Frontal cortex (tissue), 4 donors: ENCODE measurements at places on chromosomes 5 and 9.

DNA sequence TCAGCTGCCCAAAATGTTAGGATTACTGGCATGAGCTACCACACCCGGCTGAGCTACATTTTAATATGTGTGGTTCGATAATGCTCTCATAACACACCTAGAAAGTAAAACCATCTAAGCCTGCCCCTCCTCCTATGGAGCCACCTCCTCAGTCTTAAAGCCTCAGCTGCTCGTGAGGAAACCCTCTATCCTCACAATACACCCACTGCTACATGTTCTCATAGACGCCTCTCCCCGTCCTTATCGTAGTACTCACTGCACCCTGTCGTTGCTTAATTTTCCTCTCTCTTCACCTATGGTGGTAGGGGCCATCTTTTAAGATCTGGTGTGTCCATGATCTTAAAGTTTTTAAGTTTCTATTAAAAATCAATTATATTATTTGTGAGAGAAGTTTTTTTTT, 72.9 kb downstream of the RCL1 start:
- no peak for DNase-seq

DNA sequence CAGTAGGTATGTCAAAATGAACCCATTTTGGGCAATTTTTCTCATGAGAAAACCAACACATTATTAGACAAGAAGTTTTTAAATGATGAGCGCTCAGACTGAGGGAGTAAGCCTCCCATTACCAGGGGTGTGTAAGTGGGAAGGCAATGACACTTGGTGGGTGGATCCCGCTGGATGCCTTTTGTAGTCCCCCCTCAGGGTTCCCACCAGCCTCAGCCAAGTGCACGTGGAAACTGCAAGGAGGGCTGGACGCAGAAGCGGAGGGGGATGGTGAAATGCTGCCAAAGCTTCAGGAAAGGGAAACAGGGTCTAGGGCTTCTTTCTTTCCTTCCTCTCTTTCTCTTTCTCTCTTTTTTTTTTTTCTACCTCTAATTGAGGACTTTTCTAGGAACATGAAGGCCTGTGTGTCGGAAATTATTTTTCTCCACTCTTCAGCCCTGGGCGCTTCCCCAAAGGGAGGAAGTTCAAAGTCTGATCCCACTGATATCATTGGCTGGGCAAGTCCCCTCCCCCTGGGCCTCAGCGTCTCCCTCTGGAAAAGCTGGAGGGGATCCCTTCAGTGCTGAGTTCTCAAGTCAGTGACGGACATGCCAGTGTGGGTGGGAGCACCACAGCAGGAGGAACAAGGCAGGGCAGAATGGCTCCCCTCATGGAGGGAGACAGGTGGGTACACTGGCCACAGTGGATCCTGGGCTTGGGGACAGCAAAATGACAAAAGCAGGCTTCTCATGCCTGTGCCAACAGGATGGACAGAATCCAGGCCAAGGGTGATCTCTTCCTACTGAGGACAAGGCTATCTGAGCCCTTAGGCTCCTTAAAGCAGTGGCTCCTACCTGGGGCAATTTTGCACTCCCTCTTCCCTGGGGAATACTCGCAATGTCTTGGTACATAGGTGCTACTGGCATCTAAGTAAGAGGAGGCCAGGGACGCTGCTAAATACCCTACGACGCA, 23.9 kb upstream of the SLC25A51 start:
- no peak for DNase-seq

DNA sequence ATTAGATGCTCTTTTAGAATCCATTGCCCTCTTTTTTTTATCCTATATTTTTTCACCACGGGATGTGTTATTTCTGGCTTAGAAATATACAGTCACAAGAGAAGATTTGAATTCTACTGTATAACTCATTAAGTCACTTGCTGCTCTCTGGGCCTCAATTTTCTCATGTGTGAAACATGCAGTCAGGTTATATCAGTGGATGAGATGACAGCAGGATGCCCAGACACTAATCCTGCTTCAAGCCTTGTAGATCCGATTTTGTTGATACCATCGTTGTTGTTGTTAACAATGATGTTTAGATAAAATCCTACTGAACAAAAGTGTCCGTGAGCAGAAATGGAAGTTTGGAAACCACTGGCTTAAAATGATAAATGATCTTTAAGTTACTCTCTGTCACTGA, 421.9 kb upstream of the DMAC1 start:
- no peak for DNase-seq

- no peak for DNase-seq
Observed at GRCh38 chr9:17318821-17319320, 184.0 kb downstream of the CNTLN start.

DNA sequence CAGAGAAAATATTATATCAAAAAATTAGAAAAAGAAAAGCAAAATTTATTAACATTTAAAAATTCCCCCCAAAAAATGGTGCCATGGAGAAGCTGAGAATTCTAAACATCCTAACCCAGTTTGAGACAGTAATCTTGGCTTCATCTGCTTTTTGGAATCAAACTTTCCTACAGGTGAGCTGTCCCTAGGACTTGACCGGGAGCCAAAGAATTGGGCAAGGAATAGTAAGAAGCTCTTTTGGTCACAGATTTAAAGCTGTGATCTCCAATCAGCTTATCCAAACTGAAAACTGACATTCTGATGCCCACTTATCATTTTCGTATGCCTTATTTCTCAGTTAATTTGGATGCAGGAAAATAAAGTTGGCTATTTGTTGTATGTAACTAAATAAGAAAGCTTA, 457.3 kb upstream of the DMAC1 start:
- DNase-seq: no peak

DNA sequence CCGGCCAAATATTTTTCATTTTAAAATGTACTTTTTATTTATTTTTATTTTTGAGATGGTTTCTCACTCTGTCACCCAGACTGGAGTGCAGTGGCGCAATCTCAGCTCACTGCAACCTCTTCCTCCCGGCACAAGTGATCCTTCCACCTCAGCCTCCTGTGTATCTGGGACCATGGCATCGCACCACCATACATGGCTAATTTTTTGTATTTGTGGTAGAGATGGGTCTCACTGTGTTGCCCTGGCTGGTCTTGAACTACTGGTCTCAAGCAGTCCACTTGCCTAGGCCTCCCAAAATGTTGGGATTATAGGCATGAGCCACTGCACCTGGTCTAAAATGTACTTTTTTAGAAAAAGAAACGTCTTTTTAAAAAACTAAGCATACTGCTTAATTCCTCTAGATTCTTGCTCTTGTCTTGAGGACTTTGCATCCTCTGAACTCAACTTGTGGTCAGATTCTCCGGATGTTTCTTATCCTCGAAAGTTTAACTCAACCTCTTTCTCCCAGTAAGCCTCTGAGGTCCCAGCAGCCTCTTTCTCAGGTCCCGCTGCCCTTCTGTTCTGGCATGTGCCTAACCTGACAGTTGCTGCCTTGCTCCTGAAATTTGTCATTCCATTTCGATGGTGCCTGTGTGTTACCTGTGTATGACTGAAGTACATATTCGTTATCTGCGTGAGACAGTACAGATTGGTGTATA, 63.0 kb downstream of the TRIO start:
- no peak for DNase-seq

DNA sequence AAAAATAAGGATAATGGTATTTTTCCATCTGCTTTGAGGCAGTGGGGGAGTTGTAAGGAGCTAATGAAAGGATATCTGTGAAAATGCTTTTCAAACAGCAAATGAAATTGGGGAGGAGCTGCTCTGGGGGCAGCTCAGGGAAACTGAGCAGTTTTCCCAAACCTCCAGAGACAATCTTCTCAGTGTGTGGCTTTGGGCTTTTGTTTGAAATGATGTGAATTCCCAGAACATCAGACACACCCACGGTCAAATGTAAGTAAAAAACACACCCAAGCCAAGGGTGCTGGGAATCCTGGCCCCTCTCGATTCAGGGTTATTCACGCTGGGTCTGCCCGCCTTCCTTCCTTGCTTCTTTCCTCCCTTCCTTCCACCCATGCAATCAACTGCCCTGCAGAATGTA, 512.6 kb downstream of the BNC2 start:
- DNase-seq: no peak

GRCh38 chr5:5006548-5006947, 133.6 kb upstream of the ADAMTS16 start:
- no peak for DNase-seq

DNA sequence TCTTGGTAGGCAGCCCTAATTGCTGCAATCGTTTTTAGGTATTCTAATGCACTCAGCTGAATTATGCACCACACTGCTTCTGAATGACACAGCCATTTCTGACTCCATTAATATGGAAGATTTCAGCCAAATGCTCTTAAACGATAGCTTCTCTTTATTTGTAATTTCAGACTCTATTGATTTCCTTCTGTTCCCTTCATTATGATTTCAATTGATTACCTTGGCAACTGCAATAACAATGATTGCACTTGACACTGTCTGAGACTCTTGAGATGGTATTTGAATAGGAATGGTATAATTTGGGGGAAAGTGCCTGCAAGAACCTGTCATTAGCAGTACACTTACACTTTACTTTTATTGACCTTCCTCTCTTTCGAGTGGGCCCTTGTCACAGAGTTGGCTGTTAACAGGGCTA, 296.1 kb upstream of the DMAC1 start:
- DNase-seq: no peak

DNA sequence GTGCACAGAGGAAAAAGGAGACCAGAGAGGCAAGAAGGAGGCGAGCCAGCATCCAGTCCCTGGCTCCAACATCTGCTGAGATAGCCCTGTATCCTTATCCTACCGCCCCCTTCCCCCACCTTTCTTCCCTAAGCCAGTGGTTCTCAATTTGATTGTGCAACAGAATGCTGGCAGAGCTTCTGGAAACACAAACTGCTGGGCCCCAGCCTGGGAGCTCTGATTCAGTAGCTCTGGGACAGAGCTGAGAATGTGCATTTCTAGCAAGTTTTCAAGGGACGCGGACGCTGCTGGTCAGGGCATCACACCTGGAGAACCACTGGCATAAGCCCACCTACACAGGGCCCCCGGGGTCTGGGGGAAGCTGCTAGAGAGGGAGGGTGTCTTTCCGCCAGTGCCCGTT, 21.1 kb downstream of the AK8 start:
- DNase-seq: no peak
